ENCODE measurements at places on chromosomes 13 and 19. TPM values are rescaled to one million over a fixed set of nuclear protein-coding genes. Genes with fewer than 3 reads are reported as not detected.

GRCh38 chr13:41611385-41611784, 154.0 kb downstream of the RGCC start:
- no peaks in the 10 kb centered on the region for H3K4me1 ChIP-seq
- no peak for DNase-seq
- no peak overlapping the region for H3K4me3 ChIP-seq
- no peaks in the 10 kb centered on the region for H3K27me3 ChIP-seq
- peaks cover 24% of the 10 kb centered on the region for H3K36me3 ChIP-seq
- no peak overlapping the region for H3K27ac ChIP-seq

CRB3 gene
- not detected for total RNA-seq

TUBGCP3 gene
- total RNA-seq: 57.9 TPM

PSG3 gene
- total RNA-seq: not detected

CHST8 gene
- not detected for total RNA-seq

DNA sequence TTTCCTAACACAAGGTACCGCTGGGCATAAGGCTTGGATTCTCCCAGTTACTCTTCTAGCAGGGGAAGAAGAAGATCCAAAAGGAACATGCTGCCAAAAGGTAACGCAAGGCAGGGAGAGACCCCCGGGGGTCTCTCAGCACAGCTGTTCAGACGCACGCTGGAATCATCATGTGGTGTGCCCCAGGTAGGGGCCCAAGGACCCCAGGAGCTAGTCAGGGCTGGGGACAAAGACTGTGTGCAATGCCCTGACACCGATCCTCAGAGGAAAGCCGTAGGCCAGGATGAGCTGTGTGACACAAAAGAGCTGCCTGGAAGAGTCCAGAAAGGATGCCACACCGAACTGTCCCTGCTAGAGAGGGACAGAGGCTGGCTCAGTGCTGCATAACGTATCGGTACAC, 22.3 kb upstream of the EPHX3 start:
- no peak overlapping the region for H3K27ac ChIP-seq
- H3K4me1 ChIP-seq: no peaks in the 10 kb centered on the region
- H3K27me3 ChIP-seq: no peaks in the 10 kb centered on the region
- H3K4me3 ChIP-seq: no peak overlapping the region
- peaks cover 88% of the 10 kb centered on the region for H3K36me3 ChIP-seq

ZNF667 gene
- 1.6 TPM for total RNA-seq

Measured in natural killer cell (primary cell).